ENCODE measurements at places on chromosomes 16 and 17.

GRCh38 chr16:67533024-67533560 lies 4.5 kb downstream of the RIPOR1 start:
- DNase-seq: no peak

DNA sequence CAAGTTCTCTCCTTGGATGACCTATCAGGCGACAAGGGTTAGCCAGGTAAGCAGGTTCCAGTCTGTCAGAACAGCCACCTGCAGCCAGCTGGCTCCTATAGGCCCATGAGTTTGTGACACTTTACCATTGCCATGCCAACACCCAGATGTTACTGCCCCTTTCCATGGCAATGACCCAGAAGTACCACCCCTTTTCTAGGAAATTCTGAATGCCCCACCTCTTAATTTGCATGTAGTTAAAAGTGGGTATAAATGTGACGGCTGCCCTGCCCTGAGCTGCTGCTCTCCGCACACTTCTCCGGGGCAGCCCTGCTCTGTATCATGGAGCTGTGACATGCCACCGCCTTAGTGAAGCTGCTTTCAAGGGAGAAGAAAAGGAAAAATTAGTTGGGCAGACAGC lies 10.0 kb upstream of the SECTM1 start:
- no peak for DNase-seq

GRCh38 chr17:7437950-7438614 lies 1.2 kb upstream of the FGF11 start:
- no peak for DNase-seq

- DNase-seq: no peak
Measured at GRCh38 chr16:63568164-63568563, 1531.9 kb upstream of the CDH8 start.

DNA sequence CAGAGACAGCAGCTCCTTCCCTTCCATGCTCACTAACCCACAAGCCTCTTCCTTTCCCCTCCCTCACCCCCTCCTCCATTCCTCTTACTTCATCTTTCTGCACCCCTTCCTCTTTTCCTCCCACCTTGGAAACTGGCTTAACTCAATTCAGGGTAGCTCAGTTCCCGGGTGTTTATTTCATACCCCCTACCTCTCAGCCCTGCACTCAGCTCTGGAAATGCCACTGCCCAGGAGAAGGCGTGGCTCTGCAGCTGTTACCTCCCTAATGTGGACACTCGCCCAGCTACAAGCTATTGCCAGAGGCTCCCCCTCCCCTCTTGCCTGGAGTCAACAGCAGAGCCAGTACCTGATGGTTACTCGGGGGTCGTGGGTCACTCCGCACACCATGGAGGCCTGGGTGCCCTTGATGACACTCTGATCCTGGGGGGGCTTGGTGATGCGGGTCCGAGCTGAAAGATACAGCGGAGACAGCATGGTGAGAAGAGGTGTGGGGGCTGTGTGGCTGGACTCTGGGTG lies 118.4 kb upstream of the CDC42EP4 start:
- DNase-seq: no peak

DNA sequence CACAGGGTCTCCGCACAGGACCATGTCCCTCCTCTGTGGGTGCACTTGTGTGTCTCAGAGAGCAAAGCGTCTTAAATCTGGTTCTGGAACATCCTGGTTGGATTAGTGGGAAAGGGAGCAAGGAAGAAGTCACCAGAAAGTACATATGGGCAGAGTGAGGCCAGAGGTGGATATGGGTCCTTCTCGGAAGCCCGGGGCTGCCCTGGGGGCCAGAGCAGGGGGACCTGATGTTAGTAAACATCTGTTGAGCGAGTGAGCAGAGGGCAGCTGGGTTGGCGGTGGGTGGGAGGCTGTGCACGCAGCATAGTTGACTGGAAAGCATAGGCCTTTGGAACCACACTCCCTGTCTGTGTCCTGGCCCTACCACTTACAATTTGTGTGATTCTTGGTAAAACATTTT lies 22.7 kb downstream of the UNC13D start:
- no peak for DNase-seq

DNA sequence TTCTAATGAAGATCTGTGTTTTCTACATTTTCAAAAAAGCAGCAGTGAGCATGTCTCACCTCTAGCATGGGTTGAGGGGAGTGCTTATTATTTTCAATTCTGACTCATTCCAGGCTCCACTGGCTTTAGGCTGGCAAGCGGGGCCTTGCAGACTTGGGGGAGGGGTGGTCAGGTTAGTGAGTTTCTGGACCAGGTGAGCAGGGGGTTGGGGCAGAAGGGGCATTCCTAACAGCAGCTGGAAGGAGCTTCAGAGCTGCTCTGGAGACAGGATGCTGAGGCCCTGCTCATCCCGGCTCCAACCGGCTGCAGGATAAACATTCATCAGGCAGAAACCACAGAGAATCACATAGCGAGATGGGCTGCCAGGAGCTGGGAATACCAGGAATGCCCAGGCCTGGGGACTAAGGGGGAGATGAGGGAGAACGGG lies 10.5 kb upstream of the KRT19 start:
- DNase-seq: no peak

- no peak for DNase-seq
Measured at GRCh38 chr17:60103957-60104356, 25.2 kb upstream of the HEATR6 start.

DNA sequence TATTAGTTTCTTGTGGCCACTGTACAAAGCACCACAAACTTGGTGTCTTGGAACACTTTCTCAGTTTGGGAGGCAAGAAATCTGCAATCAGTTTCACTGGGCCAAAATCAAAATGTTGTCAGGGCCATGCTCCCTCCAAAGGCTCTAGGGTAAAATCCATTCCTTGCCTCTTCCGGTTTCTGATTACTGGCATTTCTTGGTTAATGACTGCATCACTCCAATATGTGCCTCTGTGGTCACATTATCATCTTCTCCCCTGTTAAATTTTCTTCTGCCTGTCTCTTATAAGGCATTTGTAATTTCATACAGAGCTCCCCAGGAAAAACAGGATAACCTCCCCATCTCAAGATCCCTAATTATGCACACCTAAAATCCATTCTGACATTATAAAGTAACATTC lies 34.8 kb downstream of the ZNF287 start:
- DNase-seq: no peak

DNA sequence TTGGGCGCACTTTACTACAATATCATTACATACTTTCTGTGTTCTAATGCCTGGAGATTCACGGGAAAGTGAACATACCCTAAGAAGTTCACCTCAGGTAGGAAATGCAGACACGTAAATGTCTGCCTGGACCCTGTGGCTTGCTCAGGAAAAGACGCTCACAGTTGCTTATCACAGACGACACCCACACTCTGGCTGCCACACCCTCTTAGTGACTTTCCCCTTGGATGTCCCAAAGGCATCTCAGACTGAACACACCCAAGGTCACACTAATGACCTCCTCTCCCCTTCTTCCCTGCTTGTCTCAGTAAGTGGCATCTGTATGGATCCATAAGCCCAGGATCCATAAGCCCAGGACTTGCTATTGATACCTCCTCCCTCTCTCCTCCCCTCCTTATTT lies 32.6 kb downstream of the CDRT15 start:
- no peak for DNase-seq

GRCh38 chr17:59513934-59514841 lies 51.2 kb upstream of the DHX40 start:
- no peak for DNase-seq

All from GM04504 (cell line).